Germinal center (tissue), 1 donor: ENCODE measurements at places on chromosomes 5 and 9.

DNA sequence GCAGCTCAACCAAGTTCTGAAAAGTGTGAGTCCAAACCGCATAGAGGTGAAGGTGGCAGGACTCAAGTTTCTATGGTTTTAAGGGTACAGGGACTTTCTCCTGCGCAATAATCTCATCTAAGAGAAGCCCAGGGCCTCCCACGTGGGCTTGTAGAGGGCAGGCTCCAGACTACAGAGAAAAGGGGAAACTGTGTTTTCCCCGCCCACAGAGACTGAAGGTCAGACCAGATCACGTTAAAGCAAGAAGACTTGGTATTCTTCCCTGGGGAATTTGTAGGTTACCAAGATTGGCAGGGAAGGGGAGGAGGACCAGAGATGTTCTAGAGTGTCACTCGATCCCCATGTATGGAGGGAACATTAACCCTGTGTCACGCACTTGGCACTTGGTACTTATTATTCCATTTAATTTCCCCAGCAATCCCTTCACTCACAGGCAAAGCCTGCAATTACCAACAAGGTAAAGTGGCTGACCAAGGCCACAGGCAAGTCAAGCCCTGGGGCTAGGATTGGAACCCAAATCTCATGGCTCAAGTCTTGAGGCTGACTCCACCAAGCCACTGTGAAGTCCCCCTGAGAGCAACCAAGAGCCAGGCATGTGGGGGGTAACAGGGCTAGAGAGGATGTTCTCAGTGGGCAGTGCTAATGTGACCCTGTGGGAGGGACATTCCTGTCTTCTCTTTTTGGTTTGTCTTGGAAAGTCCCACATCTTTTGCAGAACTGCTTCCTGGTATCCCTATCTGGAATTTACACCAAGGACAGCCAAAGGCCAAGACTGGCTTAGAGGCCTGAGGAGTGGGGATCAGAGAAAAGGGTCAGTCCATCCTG lies 18.3 kb upstream of the NEK6 start:
- DNase-seq = peak; percentile 68

GRCh38 chr5:7018601-7019000 lies 305.4 kb downstream of the TENT4A start:
- DNase-seq = no peak

DNA sequence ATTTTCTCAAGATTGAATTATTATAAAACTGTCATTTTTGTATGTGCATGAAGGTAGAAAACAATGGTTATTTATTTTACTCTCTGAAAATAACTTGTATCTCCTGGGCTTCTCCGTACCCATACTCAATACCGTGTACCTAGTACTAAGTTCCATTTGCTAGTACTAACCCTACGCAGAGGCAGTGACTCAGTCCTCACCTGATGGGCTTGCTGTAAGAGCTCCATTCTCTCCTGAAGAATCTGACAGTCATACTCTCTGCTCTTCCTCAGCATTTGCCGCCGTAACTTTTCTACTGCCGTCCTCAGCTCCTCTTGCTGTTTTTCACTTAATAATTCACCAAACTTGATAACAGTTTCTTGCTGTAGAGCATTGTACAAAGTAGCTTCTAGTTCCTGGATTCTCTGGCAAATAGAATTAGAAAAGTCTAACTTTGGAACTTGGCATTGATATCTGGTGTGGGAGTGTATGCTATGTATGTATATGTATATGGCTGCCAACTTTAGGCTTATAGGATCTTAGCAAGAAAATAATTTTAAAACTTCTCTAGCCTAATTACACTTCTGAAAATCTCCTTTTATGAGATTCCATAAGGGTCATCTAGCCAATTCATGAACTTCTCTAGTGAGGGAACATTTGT lies 108.0 kb upstream of the DPYSL3 start:
- no peak for DNase-seq

GRCh38 chr5:119105971-119106370 lies 35.1 kb downstream of the DMXL1 start:
- no peak for DNase-seq

GRCh38 chr9:87233899-87234455 lies 263.7 kb upstream of the DAPK1 start:
- no peak for DNase-seq

DNA sequence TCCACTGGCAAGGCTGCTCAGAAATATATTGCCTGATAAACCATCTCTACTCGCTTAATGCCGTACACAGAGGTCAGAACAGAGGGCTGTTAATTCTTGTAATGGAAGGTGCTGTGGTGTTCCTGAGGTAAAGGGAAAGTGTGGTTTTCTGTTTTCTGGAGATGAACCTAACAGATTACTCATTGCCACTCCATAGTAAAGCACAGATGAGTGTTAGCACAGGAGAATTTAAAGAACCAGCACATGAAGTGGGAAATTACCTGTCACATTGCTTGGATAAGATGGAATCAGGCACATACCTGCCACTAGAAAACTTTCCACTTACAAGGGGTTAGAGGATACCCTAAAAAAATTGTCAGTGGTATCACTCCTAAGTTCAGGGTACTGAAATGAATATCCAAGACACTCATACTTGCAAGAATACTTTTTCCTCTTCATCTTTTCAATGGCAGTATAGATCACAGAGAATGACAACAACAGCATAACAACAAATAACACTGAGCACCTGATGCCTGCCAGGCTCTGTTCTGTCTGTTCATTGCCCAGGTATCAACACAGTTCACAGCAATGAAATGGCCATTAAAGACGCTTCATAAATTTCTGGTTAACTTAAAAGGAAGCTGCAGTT lies 152.9 kb upstream of the GNA14 start:
- no peak for DNase-seq

DNA sequence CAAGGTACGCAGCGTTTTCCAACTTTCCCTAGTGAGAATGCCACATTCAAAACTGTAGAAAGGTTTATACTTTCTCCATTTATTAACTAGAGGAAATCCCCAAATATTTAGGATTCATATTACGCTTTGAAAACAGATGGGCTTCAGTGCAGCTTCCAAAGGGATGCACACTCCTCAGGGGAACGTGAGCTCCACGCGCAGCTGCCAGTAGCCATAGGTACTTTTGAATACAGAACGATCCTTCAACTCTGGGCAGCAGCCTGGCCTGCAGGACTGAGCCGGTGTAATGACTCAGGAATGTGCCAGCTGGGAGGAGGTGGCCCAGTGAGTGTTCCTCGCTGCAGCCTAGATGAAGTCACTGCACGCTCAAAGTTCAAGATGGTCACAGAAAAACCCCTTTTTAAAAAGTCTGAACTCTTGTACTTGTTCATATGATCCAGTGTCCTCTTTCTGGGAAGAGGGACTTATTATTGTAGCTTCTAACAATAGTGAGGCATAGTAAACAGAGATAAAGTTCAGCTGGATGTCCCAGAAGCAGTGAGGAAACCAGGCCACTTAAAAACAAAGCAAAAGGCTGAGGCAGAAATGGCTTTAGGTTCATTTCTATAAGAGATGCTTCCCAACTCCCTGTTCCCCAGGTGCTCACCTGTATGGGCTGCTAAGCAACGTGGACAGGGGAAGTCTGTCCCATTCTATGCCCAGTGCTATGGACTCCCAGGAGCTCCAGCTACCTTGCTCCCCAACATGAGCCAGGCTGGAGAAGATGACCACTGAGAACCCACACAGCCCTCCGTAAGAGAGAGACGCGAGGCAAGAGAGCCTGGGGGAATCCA lies 130.0 kb downstream of the LHFPL2 start:
- DNase-seq = no peak

GRCh38 chr5:55934115-55934613 lies 60.6 kb downstream of the IL6ST start:
- DNase-seq = no peak

DNA sequence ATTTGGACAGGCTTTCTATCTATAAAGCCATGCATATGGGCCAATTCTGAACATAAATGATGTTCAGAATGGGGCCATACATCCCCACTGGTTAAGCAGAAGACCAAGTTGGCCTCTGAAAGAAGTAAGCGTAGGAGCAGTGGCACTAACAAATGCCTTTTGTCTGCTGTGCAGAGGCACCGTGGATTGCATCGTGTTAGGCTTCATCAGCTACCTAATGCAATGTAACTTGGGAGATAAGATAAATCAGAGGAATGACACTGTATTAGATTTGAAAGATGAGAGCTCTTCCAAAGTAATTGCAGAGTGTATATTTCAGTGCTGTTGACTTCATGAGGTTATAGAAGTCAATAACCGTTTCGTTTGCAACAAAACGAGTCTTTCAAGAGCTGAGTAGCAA lies 148.1 kb downstream of the PARP8 start:
- no peak for DNase-seq

- no peak for DNase-seq
Measured at GRCh38 chr9:121556580-121556979, 56.9 kb upstream of the GGTA1 start.

- DNase-seq = no peak
Measured at GRCh38 chr5:15695215-15695731, 195.3 kb downstream of the FBXL7 start.

DNA sequence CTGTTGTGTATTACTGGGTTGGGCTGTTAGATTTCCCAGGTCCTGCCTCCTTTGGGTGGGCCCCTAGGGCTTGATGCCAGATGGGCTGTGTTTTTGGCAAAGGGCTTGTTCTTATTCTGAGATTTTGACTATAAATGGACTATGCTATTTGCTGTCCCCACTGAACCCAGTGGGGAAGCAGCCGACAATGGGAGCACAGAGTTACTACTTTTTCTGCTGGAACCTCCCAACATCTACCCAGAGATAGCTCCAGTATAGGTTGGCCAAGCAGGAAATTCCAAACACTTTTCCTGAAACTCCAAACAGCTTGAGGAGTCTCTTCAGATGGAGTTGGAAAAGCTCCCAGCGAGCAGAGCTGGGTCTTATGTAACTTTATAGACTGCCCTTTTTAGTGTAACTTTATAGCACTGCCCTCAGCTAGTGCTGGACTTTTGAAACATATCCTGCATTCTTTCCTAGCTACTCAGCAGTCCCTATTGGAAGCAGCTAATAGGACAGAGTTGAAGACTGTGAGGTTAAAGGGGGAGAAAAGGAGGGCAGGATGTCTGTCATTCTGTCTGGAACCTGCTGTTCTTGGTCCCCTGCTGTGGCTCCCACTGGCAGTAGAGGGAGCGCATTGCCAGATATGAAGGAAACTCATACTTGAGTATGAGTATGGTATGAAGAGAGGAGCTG lies 21.0 kb downstream of the RUSC2 start:
- no peak for DNase-seq

- no peak for DNase-seq
Measured at GRCh38 chr5:6767481-6768063, 54.3 kb downstream of the TENT4A start.

DNA sequence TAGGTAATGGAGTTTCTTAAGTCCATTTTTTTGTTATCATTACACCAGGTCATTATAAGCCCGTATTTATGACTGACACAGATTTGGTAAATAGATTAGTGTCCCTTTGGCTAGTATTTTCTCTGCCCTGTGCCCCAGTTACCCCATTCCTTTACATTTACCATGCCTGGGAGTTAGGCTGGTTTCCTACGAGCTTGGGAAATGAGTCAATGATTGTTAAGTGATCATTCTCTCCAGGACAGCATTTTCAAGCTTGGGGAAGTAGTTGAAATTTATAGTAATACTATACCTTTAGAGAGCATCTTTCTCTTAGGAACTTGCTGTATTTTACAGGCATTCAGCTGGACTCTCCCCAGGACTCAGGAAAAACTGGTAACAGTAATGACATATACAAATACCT lies 573.1 kb downstream of the TLE4 start:
- DNase-seq = no peak

DNA sequence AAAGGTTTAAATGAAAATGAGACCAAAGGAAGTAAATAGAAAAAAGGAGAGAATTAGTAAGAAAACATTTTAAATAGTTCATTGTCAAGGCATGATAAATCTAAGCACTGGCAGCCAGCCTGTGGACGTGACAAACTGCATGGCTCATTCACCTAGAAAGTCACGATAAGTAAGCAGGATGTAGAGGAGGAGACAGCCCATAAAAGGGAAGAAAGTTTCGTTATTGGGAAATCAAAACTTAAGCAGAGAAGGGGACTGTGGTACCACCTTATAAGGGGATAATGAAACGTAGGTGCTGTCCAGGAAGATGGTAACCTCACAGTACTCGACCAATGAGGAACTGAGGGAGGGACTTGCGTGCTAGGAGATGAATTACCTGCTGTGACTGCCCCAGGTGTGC lies 494.5 kb upstream of the GRAMD2B start:
- no peak for DNase-seq

DNA sequence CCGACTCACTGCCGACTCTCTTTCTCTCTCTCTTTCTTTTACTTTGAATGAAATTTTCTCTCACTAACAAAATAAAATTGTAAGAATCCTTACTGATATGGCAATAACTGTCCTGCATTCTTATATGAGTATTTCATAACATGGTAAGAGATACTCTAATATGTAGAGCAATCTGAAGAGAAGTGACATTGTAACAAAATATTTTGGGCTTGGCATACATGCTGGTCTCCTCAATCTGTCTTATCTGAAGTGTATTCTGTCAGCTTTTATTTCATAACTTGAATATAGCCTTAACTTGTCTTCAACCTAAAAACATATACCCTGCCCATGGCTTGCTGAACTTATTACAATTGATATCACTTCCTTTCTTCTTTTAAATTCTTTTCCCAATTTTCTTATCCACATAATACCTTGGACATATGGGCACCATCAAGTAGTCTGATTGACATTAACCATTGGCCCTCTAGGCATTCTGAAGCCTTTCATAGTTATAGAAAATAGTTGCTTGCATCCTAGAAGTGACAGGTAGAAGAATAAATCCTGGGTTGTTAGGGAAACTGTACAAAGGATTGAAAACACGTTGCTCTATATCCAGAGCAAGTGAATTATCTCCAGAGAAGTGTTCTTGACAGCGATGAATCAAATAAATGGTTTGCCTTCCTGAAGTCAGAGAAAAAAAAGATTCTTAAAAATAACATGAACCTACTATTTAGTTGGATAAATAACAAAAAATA lies 537.6 kb upstream of the TYRP1 start:
- no peak for DNase-seq

DNA sequence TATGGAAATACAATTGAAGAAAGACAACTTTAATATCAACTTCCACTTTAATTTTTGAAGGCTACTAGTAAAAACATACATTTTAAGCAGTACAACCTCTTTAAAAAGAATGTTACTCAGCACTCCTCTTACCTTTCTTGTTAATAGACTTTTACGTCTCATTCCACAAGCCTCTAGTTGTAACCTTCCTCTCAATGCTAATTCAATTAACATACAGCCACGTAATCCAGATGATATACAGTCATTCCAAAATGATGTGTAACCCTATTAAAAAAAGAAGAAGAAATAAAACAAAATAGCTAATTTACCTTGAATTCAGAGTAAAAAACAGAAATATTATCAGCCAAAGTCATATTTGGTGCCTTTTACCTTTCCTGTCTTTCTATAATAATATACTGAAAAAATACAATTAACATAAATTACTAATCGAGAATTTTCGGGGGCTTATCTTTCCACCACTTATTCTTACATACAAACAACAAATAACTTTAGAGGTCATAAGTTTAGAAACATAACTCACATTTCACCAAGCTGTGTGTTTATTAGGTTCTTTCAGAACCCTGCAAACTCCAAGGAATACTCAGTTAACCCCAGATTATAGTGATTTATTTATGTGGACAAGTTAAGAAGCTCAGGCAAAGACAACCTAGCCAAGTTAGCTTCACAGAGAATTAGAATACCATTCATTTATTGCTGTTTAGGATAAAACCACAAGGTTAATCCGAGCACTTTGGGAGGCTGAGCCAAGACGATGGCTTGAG lies 30.3 kb downstream of the GOLPH3 start:
- no peak for DNase-seq
